MM.1S (cell line): ENCODE measurements at places on chromosomes 5 and 9.

DNA sequence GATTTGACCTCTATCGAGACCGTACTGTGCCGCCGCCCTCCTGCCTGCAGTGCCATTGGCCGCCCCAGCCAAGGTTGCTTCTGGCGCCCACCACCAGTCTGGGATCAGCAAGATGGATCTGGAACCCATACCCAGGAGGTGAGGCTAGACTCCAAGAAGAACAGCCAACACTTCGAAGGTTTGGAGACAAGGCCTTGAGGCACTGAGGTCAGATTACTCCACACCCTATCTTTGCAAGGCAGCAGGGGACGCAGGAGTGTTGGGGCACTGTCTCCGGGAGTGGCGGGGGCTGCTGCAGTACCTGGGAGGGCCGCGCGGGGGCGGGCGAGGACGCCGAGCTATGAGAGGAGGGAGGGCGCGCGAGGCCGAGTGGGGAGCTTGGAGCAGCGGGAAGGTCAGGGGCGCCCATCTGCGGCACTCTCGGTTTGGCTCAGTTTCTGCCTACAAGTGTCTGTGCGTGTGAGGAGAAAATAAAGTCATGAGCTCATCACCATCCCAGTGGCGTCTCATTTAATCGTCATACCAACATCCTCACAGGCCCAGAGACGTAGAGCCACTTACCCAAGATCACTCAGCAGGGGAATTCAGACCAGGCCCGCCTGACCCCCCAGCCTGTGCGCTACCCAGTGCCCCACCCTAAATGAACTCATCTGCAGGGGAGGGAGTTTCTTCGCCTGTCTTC is 20.5 kb upstream of the PSD2 start:
- peak; percentile 64 for DNase-seq

- no peak for DNase-seq
Measured at GRCh38 chr9:123525424-123525823, 169.4 kb downstream of the CRB2 start.

GRCh38 chr5:42636946-42637345 is 119.7 kb upstream of the CCDC152 start:
- DNase-seq, result no peak

- DNase-seq, result no peak
Measured at GRCh38 chr9:89021154-89021803, 30.0 kb downstream of the S1PR3 start.

DNA sequence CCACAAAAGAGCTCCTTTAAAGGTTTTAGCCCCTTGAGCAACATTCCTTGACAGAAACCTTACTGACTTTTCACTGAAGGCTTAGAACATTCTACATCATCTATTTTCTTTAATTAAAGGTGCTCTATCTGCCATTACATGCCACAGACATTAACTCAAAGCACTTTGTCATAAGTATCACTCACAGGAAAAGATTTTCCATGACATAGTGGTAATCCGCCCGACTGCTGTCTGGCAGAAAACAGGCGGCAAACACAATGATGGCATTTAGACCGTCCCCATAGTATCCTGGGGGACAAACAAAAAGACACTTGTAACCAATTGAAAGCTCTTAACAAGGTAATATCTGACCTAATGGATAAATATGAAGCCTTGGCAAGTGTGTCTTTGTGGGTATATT is 126.2 kb upstream of the PCA3 start:
- no peak for DNase-seq

GRCh38 chr9:4305065-4305985 is 5.5 kb upstream of the GLIS3 start:
- peak; percentile 36 for DNase-seq

DNA sequence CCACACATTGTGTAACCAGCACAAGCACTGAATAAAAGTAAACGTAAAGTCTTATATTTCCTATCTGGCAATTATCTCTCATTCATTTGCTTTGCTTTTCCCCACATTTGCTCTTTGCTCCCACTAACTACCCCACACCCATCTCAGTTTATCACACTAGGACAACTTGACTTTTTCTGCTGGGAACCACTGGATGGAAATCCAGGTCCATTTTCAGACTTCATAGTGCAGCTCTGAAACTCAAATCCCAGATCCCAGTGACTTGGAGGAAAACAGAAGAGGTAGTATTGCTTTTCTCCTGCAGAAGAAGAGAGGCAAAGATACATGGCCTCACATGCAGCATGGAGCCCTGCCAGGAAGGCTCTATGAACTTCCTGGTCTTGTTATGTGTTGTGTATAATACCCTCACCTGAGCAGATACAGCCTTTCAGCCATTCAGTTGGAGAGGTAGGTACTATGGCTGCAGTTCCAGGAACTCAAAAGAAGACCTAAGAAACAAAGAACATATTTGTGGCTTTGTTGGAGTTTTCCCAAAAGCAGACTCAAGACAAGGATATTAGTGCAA is 90.0 kb upstream of the NIPBL start:
- no peak for DNase-seq

DNA sequence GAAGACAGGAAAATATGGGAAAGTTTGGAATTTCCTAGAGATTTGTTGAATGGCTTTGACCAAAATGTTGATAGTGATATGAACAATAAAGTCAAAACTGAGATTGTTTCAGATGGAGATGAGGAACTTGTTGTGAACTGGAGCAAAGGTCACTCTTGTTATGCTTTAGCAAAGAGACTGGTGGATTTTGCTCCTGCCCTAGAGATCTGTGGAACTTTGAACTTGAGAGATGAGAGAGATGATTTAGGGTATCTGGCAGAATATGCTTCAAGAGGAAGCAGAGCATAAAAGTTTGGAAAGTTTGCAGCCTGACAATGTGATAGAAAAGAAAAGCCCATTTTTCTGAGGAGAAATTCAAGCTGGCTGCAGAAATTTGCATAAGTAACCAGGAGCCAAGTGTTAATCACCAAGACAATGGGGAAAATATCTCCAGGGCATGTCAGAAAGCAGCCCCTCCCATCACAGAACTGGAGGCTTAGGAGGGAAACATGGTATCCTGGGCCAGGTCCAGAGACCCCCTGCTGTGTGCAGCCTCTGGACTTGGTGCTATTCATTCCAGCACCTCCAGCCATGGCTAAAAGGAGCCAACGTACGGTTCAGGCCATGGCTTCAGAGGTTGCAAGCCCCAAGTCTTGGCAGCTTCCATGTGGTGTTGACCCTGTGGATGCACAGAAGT is 114.3 kb upstream of the STARD4 start:
- no peak for DNase-seq

GRCh38 chr9:96448546-96449170 is 1.3 kb upstream of the HABP4 start:
- DNase-seq, result no peak

- no peak for DNase-seq
Measured at GRCh38 chr5:141883184-141883891, 5.1 kb upstream of the PCDH1 start.

DNA sequence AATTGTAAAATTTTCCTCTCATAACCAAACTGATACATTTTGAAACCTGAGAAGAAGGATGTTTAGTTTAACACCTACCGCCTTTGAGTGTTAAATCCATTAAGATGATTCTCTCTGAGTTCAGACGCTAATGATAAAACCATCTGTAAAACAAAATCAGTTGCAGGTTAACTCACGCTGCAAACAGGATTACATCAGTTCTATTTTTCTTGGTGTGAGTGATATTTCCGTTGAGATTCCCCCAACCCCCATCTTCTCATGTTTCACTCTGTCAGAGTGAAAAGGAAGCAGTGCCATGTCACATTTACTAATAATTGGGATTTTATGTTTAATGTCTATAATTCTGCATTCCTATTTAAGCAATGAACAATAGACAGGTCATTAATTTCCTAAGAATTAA is 146.5 kb downstream of the FANCC start:
- DNase-seq, result peak; percentile 34

GRCh38 chr9:2859776-2860379 is 16.0 kb upstream of the PUM3 start:
- DNase-seq, result peak; percentile 53

DNA sequence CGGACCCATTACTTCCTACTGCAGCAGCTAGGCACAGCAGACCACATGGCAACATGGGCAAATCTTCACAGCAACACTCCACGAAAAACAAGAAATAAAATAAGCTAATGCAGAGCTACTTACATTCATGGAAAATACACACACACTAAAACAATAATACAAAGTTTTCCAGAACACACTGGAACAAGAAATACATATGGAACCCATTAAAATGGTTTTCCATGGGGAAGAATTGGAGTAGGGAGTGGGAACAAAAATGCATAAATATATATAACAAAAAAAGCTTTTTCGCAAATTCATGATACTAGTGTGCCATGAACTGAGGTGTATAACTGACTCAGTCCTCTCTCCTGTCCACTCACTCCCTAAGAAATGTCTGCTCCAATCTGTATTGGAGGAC is 8.3 kb downstream of the ADAMTS12 start:
- no peak for DNase-seq

DNA sequence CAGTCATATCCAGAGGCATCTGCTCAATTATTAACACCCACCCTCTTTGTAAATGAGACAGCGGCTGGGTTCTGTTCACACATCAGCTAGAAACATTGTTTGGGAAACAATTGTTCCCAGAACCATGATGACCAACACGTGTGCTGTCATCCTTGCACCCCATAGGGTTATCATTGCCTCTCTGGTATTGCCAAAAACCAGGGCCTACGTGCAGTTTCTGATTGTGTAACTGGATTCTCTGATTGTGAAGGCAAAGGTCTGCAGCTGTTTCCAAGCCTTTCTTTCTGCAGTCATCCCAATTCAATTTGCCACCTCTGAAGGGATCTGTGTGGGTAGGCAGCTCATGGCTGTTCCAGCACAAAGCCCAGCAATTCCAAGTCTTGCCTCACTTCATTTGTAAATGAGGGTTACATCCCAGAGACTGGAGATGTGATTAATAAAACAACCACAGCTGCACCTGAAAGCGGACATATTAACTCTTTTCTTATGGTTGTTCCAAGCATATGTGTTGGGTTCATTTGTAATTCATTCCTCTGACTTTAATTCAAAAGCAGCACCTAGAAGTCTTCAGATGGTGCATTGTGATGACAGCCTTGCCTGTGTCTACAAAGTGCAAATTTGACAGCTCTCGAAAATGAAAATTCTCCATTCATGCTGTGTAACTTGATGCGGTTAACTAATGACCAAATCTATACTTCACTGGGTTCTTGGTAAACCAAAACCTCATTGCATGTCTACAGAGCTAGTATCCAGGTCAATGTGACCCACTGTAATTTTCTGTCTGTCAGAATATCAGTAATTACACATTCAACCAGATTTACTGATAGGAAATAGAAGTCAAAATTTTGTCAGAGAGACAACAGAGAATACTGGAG is 66.6 kb downstream of the YIPF5 start:
- no peak for DNase-seq

DNA sequence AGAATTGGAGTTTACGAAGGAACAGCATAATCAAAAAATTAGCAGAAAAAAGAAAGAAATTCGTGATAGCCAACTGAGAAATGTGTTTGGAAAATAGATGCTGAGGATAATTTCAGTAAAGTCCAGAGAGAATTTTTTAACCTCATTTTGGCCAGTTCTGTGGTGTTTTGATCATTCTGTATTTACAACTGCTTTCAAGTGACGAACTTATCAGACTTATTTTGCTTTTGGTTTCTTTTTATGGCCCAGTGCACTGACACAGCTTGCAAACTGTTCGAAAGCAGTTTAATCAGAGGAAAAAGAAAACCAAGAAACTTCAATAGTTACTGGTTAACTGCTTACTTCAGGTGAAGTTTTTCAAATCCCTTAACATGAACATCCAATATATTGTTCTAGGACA is 1.9 kb downstream of the SDHA start:
- DNase-seq, result peak; percentile 86

DNA sequence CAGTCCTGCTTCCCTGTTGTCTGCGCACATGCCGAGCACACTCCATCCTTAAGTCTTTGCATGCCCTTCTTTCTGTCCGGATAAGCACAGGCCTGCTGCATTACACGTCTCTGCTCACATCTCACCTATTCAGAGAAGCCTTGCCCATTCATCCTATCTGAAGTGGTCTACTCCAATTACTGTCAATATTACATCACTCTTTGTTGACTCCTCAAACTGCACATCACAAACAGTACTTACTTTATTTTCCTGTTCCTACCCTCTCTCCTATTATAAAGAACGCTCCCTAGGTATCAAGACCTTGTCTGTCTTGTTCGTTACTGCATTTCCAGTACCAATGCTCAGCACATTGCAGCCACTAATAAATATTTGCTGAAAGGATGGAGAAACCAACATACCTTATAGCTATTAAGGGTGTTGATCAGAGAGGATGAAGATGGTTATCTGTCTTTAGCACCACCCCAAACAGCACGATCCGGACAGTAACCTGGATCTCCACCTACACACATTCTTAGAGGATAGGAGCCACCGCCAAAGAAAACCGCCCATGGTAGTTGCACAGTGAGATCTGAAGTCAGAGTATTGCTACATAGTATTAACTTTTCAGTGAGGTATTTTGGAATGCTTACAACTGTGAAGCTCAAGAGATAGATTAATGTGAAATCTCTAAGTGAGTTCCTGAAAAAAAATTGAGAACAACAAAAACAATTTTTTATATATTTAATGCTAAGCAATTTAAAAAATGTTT is 1.6 kb upstream of the PRRC1 start:
- no peak for DNase-seq

DNA sequence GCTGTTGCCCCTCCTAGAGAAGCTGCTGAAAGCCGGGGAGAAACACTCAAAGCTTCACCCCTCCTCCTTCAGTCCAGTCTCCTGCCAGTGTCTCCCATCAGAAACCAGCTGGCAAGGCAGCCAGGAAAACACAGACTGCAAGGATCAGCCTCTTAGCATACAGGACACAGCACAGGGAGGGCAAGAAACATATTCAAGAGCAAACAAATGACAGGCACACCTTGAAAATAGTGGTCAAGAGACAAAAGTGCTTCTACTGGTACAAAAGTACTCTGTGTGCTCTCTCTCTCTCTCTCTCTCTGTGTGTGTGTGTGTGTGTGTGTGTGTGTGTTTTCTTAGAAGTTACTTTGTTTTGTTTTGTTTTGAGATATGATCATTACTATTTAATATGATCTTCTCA is 227.2 kb downstream of the RAB3C start:
- DNase-seq, result no peak

DNA sequence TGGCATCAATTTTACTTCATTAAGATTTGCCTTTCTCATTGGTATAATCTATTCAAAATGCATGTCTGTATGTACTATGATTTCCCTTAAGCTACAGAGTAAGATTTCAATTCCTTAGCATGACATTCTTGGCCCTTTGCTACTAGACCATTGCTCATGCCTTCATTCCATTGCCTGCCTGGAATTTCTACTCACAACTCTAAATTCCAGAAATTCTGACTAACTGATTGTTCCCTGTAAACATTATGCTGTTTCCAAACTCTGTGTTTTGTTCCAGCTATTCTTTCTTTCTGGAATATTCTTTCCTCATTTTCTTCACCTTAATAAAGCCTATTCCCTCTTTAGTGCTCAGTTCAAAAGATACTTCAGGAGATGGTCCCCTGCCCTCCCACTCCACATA is 568.8 kb upstream of the SEMA6A start:
- DNase-seq, result no peak

GRCh38 chr5:121968910-121969607 is 7.3 kb downstream of the SRFBP1 start:
- DNase-seq, result no peak

- DNase-seq, result no peak
Measured at GRCh38 chr9:106701611-106702010, 161.4 kb upstream of the ZNF462 start.

- peak; percentile 40 for DNase-seq
Measured at GRCh38 chr5:170216257-170216864, 16.4 kb upstream of the C5orf58 start.
